SW480 (cell line): ENCODE measurements at places on chromosomes 16 and 17.
A peak's percentile ranks its signal among the peaks of the same experiment; 100 is the strongest.

DNA sequence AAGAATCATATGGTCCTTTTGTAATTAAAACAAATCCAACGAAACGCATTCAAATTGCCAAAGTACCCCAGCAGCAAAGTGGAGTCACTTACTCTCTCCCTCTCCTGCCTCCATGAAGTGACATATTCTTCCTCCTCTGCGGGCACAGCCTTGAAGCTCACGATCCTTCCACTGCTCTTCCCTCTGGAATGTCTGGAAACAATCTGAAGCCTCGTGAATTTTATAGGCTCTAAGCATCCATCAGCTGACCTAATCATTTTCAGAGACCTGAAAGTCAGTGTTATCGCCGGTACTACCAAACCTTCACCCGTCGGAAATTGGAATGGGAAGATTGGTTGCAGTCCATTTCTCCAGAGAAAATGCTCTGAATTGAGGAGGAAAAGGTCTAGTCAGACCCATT lies 134.5 kb upstream of the FOXF1 start:
- DNase-seq: no peak

DNA sequence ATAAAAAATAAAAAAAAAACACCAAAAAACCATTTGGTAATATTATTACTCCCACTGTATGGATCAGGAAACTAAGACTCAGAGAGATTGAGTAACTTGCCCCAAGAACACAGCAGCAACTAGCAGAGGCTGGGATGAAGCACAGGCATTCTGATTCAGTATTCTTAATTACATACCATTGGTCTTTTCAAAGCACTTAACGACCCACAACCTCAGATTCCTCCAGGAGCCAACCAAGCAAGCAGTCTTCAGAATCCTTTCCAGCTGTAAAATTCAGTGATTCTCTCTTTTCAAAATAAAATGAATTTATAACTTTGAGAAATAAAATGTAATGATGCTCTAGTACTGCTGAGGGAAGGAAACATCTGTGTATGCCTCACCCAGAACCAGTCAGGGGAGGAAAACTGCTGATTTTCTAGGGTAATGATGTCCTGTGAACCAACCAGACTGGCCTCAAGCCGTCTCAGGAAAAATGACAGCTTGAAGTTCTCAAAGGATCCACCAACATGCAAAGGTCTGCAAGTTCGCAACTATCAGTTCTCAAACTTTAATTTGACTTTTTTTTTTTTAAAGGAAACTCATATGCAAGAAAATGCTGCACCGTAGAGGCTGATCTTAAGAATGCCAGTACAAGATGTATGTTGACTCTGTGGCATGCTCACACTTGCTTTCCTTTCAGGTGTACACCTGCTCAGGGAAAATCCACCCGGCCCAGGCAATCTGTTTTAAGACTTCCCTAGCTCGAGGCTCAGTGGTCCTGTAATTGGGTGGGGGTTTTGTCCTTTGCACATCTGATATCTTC lies 9.0 kb downstream of the CUEDC1 start:
- DNase-seq: no peak

DNA sequence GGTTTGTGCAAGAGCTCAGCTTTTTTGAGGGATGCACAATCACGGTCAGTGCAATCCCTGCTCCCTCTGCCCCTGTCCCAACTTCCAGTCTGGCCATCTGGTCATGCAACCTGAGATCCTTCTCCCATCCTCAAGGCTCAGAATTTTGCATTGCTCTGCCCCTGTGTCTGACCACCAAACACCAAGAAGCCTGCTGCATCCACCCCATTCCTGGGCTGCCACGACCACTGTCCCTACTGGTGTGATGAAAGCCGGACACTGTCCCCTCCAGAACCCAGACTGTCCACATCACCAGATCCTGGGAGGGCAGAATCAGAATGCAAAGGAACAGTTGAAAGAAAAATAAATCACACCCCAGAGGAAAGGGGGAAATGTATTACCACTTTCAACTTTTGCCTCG lies 231.0 kb downstream of the C16orf78 start:
- DNase-seq: no peak

GRCh38 chr16:14378131-14378551 lies 251.9 kb downstream of the PARN start:
- peak; percentile 87 for DNase-seq

DNA sequence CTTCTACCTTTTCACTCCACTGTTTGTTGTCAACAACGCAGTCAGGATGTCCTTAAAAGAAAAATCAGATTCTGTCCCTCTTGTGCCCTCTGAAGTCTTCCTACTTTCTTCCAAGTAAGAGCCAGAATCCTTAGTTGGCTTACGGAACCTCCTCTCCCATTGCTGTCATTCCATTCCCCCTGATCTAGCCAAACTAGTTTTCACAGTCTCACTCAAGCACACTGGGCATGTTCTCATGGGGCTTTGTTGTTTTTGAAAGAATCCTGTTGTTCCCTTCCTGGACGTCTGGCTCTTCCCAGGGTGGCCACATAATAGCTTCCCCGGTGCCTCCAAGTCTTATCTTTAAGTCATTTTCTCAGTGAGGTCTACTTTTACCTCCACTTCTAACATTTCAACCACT lies 158.6 kb upstream of the ELAC2 start:
- no peak for DNase-seq

- no peak for DNase-seq
Observed at GRCh38 chr17:8632061-8632460, 1.5 kb upstream of the MYH10 start.

DNA sequence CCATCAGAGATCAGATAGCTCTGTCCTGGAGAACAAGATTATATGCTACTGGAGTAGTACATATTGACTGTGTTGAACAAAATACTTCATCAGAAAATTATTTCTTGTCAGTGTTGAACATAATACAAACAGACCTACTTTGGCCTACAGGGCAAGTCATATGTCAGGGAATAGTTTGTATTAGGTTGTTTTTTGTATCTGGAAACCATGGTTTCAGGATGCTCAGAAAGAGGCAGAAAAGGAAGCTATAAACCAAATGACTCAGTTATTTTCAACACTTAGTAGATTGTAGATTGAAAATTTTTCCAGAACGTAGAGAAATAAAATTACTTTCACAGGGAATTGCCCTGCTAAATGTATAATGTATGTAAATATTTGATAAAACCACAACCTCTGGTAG lies 198.4 kb downstream of the CYB561 start:
- DNase-seq: no peak
